ENCODE measurements at places on chromosomes 5 and 9.

- no peak for DNase-seq
Observed at GRCh38 chr5:89513299-89514044, 630.5 kb upstream of the MEF2C start.

DNA sequence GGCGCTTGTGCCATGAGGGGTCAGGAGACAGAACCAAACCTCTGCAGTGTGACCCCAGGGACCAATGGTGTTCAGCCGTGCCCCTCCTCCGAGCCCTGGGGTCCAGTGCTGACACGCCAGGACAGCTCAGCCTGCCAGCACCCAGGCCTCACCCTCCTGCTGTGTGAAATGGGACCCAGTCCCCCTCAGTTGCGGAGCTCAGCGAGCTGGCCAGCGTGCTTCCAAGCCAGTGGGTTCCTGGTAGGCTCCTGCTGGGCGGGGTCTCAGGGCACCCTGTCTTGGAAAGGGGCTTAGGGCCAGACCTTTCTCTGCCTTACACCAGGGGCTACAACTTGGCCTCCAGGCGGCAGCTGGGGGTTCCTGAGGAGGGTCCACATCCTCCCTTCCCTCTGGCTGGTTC is 4.4 kb downstream of the RNF44 start:
- no peak for DNase-seq

DNA sequence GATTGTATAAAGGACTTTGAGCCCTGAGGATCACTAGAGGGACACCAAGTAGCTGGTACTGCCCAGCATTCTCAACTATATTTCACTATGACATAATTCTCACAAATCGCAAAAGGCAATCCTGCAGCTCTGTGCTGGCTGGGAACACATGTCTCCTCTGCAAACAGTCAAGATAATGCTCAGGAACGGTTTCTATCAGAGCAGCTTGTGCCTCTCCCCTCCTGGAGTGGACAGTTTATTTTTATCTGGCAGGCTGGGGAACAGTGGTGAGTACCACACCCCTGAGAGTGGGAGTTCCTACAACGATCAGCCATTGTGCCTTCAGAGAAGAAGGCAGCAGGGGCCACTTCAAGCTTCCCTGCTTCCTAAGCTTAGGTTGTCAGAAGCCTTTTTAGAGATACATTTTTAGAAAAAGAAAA is 65.8 kb downstream of the ERAP1 start:
- peak; percentile 96 for DNase-seq

DNA sequence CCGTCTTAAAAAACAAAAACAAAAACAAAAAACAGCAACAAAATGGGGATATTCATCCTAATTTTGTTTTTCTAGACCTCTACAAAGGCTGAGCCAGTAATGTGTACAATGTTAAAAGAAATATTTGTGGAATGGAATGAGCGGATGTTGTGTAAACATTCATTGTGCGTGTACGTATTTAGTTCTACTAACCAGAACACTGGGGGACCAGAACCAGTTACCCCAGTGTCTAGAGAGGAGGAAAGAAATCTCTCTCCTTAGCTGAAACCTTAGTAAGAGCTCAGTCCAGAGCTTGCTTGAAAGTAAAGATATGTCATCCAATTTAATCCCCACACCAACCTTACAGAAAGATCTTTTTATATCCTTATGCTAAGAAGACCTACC is 106.7 kb upstream of the CPEB4 start:
- DNase-seq, result no peak

GRCh38 chr9:119074017-119074416 is 295.2 kb downstream of the BRINP1 start:
- peak; percentile 7 for DNase-seq

DNA sequence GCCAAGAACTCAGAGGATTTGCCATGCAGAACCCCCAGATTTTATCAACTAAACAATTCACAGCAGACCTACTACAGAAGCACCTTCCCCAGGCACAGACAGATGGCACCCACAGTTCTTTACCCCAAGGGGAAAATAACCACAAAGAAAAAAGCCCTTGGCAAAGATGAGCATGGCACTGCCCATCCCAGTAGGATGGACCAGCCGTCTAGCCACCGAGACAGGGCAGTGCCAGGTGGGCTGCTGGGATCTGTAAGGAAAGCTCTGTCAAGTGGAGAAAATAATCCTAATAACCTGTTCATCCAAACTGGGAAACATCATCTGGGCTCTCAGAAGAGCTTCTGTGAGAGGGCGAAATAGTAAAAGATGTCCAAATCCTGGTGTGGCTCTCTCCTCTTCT is 130.0 kb downstream of the COL23A1 start:
- DNase-seq, result no peak

GRCh38 chr5:11251247-11251646 is 490.2 kb upstream of the DAP start:
- DNase-seq, result no peak

GRCh38 chr9:18297056-18297841 is 176.7 kb upstream of the ADAMTSL1 start:
- DNase-seq, result peak; percentile 4

DNA sequence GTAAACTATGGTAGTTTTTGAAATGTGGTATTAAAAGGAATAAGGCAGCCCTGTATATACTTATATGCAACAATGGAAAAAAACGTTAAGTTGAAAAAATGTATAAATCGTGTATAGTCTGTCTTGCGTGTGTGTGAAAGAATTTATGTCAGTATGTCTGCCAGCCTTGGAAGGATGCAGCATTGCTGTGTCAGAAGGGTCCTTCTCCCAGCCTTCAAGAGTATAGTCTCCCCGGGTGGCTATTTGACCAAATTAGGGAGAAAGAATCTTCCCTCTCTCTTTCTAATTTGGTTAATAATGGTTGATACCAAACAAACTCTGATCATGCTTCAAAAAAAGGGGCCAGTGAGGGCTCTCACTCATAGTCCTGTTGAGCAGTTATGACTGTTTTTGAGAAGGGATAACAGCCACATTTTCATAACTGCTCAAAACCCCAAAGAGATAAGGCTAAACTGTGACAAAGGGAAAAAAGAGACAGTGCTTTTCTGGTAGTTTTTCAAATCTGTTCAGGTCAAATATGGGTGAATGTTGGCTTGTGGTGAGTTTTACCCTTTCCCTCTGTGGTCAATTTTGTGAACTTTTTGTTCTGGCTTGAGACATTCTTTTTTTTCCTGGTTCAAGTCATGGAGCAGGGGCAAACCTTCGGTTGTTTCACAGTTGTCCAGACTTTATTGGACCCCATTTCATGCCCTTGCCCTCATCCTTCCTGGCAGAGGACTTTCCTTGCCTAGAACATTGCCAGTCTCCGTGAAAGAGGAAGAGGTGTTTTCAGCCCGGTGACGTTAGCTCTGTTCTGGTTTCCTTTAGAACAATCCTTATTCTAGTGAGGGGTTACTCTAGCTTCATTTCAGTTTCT is 21.0 kb downstream of the SNX30 start:
- DNase-seq, result peak; percentile 71

GRCh38 chr5:146659961-146660360 is 144.0 kb upstream of the GPR151 start:
- DNase-seq, result no peak

- DNase-seq, result no peak
Observed at GRCh38 chr9:92001244-92001643, 51.2 kb upstream of the ROR2 start.

GRCh38 chr9:93292664-93293328 is 108.9 kb downstream of the WNK2 start:
- DNase-seq, result no peak

GRCh38 chr9:99262949-99263418 is 40.9 kb downstream of the SEC61B start:
- DNase-seq, result no peak

GRCh38 chr5:67206929-67207328 is 10.3 kb upstream of the CD180 start:
- DNase-seq, result peak; percentile 94

DNA sequence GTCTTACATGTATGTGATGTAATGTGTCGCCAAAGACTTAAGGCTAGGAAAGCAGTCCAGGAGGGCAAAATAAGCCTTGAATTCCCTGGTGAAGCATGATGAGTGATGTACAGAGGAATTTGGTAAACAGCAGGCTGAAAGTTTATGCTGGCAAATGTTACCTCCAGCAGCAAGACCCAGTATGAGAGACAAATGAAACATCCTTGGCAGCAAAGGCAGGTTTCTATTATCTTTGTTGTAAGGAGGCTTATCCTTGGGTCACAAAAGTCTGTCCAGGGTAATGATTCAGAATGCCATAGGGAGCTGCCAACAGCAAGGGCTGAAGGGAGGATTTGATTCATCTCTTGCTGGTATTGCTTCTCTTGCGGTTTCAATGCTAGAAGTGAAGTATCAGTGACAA is 75.9 kb upstream of the HTR4 start:
- no peak for DNase-seq

DNA sequence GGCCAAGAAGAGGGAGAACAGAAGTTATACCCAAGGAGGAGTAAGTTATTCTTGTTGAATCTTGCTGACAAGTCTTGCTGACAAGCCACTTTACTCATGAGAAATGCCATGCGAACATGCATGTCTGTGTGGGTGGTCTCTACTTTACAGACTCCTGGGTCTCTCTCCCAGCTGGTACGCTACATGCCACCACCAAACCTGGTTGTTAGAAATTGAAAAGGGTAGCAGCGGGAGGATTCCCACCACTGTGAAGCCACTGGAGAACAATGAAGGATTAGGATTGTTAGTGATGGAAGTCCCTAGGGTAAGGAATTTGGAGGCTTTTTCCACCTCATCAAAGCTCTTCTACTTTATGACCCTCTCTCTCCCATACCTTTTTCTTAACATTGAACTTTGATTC is 53.6 kb upstream of the GABRB2 start:
- DNase-seq, result no peak

- DNase-seq, result peak; percentile 86
Observed at GRCh38 chr5:90264689-90265544, 144.6 kb downstream of the CETN3 start.

GRCh38 chr5:85605381-85605780 is 1012.4 kb upstream of the COX7C start:
- no peak for DNase-seq

DNA sequence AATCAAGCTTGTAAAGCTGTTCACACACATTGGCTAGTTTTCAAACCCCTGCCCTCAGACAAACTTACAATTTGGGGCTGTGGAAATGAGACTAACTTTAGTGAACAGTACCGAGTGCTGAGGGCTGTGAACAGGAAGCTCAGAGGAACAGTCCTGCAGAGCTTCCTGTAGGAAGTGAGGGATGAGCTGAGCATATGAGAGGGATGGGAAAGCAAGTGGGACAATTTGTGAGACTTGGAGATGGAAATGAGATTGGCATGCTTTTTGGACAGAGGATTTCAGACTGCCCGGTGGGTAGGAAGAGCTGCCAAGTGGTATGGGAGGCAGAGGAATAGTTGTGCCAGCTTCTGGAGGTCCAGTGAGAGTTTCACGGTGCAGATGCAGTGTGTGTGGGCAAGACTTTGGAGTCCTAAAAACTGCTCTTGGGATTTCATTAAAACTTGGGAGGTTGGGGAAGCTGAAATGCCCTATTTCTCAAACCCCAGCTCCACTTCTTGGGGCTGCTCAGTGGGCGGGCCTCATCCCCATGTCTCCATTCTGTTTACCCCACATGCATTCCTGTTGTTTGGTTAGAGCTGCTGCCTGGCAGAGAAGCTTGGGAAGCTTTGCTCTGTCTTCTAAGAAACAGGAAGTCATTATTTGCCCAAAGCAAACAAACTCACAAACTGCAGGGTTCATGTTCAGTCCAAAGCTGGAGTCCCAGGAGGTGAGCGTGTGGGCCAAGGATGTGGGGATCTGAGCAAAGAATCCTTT is 267.5 kb downstream of the ZSWIM6 start:
- no peak for DNase-seq

DNA sequence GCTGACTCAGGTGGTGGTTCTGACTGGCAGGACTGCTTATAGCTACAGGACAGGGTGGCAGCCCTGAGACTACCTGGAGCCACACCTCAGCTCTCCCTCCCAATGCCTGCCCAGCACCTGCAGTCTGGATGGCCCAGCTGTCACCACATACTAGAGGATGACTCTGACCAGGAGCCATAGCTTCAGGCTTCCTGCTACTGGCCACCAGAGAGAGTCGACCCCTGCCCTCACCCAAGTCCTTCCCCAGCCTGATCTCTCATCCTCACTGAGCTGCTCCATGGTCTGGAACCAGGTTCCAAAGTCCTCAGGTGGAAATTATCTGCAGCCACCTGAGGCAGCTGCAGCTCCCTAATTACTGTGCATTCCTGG is 25.6 kb upstream of the TDRD7 start:
- no peak for DNase-seq

DNA sequence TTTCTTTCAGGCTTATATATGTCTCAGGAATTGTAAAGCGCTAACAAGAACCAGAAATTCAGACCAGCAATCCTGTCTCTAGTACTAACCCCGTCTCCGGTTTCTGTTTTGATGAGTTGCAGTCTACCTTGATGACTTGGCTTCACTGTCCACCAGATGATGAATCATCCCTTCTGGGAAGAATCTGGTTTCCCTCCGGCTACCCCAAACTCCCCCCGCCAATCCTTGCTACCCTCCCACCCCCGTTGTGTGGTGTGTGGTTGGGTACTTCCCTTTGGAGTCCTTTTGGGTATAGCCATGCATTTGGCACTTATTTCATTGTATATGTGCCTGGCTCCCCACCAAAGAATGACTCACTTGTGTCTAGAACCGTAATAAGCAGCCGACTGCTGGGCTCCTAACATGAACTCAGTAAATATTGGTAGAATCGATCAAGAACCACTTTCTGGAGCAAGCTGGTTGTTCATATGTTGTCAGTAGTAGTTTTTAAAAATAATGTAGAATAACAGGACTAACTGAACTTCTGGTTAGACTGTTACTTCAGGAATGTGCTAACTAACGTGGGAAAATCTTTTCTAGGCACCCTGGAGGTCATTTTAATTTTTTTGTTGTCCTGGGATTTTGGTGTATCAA is 8.3 kb upstream of the TGFBI start:
- DNase-seq, result peak; percentile 49

GRCh38 chr9:102631559-102631958 is 363.6 kb upstream of the CYLC2 start:
- peak; percentile 42 for DNase-seq

- no peak for DNase-seq
Observed at GRCh38 chr5:42561656-42562055, 138.4 kb downstream of the GHR start.

- no peak for DNase-seq
Observed at GRCh38 chr5:95870105-95870672, 47.7 kb upstream of the GLRX start.

DNA sequence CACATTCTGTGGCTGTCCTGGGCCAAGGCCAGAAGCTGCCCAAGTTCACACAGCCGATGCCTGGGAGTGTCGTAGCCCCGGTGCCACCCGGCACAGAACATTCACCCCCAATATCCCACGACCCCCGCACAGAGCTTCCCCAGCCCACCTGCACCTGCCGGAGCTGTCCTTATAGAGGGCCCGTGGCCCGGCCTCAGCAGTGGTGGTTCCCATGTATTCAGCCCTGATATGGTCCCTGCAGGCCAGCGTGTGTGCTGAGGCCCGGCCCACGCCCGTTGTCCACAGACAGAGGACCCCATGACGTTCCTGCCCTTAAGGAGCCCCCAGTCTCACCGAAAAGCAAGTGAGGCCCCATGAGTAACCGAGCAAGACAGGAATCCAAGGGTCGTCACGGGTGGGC is 5.3 kb upstream of the GFI1B start:
- no peak for DNase-seq

DNA sequence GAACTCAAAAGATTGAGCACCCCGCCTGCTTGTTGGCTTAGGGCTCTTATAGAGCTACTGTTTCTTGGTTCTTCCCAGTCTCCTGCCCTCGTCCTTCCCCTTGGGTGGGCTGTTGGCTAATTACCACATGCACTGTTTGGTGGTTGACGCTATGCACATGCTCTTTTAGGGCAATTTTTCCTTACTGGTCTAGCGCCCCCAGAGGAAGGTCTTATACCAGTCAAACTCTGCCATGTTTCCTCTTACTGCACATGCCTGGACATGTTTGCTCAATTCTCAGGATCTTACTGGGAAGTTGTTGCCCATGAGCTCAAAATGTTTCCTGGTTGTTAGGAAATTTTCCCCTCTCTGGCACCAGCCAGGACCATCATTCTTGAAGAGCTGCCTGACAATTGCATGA is 101.9 kb downstream of the SLC28A3 start:
- peak; percentile 20 for DNase-seq

Measured in hematopoietic multipotent progenitor cell treated with erythropoietin and hydrocortisone succinate and interleukin-3 and kit ligand, for 4 days (in vitro differentiated cells).